ENCODE measurements at places on chromosomes 11 and 22.

- no peak for DNase-seq
These were observed 333.5 kb upstream of the PITPNB start for GRCh38 chr22:28252539-28252938.

GRCh38 chr22:19220867-19221266 lies 42.3 kb upstream of the SLC25A1 start:
- DNase-seq: no peak

DNA sequence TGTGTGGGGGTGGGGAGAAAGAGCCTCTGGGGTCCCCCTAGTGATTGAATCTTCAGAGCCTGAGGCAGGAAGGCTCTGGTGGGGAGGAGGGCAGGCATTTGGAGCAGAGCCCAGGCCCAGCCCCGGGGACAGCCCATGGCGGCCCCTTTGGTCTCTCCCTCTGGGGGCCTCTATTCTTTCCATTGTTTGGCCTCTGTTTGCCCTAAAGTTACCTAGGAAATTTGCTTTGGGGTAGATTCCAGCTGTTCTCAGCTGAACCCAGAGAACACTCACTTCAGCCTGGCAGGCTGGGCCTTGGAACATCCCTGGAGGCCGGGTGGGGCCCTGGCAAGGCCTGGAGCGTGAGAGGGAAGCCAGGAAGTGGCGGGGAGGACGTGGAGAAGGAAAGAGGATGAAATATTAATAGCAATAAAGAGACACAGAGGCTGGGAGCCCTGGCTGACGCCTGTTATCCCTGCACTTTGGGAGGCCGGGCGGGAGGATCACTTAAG lies 22.9 kb upstream of the A4GALT start:
- no peak for DNase-seq

DNA sequence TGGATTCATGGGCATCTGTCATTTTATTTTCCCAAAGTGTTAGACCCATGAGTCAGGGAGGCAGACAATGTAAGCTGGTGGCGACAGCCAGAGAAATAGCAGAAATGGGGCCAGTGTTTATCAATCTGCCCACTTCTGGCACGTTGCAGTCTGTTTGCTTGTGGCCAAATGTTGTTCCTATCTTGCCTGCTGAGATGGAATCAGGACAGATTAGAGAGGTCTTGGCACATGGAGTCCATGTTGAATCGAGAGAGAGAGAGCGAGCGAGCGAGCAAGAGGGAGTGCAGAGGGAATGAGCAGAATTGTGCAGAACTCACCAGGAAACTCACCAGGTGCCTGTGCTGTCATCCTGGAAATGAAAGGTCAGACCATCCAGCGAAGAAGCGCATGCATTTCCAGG lies 21.9 kb upstream of the PARVG start:
- DNase-seq: peak; percentile 82

DNA sequence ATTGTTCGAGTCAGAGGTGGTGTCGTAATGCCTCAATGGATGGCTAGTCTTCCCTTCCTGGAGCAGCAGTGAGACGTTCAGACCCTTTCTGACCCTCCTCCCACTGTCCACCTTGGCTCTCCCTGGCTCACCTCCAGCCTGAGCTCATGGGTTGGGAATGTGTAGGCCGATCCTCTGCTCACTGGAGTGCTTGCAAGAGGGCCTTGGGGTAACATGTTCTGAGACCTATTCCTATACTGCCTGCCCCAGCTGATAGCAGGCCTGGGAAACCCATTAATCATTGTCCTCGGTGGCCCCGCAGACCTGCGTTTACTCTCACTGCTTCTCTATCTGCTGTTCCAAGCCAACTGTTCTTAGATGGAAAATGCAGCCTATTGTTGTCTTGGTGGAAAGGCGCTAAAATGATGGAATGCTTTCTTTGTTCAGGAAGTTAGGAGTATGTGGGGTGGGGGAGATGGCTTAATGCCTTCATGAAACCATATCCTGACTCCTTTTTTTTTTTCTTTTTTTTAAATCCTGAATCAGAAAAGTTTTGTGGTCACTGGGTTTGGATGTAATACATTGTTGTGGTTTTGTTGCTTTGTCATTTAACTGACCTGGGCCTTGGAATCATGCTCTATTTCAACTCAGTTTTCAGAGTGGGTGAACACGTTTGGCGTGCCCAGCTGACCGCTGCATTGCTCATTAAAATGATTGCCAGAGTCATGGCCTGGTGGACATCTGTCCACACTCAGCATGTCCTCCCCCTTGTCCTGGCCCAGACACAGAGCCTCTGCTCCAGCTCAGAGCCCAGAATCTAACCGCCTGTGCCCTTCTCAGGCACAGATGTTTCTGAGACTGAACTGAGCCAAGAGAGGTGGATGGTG lies 72.5 kb downstream of the MICAL2 start:
- no peak for DNase-seq

DNA sequence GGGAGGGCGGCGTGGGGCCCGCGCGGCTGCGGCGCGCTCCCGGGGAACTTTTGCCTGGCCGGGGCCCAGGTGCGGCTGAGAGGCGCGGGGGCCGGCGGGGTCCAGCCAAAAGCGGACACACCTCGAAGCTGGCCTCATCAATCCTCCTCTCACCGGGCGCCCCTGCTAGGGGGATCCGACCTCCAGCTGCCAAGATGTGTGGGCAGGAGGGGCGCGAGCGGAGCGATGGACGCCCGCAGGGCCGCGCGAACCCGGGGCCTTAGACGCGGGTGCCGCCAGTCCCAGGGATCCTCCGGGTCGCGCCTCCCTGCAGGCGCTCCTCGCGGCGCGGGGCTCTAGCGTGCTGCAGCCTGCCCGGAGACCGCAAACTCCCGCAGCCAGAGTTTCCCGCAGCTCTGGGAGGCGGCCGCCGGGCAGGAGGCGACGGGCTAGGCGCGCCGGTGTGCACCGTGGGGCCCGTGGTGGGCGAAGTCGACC lies 785 bp downstream of the IGSF9B start:
- DNase-seq: no peak

GRCh38 chr11:44147751-44148150 lies 52.3 kb downstream of the EXT2 start:
- no peak for DNase-seq

- DNase-seq: no peak
These were observed 71.5 kb downstream of the SYN3 start for GRCh38 chr22:32986766-32987040.

Data from cerebellar nuclear complex (tissue), 1 donor.